ENCODE measurements at places on chromosomes 2 and 18. TPM values are rescaled to one million over a fixed set of nuclear protein-coding genes. Genes with fewer than 3 reads are reported as not detected.

SAG gene
- total RNA-seq, result not detected

NEU2 gene
- total RNA-seq, result not detected

EMX1 gene
- total RNA-seq, result not detected

CAVIN2 gene
- 8.7 TPM for total RNA-seq

ESPNL gene
- total RNA-seq, result 0.40 TPM

MYO7B gene
- total RNA-seq, result 0.04 TPM

GPBAR1 gene
- total RNA-seq, result not detected

BCL2 gene
- total RNA-seq, result 2.3 TPM

HYCC2 gene
- total RNA-seq, result 16.7 TPM

ARHGEF33 gene
- not detected for total RNA-seq

COQ10B gene
- 12.8 TPM for total RNA-seq

AOX1 gene
- 5.2 TPM for total RNA-seq

ZSWIM2 gene
- not detected for total RNA-seq

AQP12B gene
- total RNA-seq, result not detected

TEX51 gene
- not detected for total RNA-seq

CCDC141 gene
- total RNA-seq, result 0.28 TPM

KRTCAP3 gene
- total RNA-seq, result 26.0 TPM

RAB17 gene
- 7.8 TPM for total RNA-seq

MYCN gene
- total RNA-seq, result 0.20 TPM

DLX1 gene
- total RNA-seq, result not detected

LNPK gene
- 36.6 TPM for total RNA-seq

RIT2 gene
- not detected for total RNA-seq

TP53I3 gene
- total RNA-seq, result 102 TPM

NCOA1 gene
- total RNA-seq, result 27.9 TPM

GREB1 gene
- 0.60 TPM for total RNA-seq

LINC00305 gene
- not detected for total RNA-seq

SPIRE1 gene
- total RNA-seq, result 15.6 TPM

TMEFF2 gene
- total RNA-seq, result not detected

C2orf66 gene
- total RNA-seq, result not detected

LCT gene
- not detected for total RNA-seq

ERFE gene
- 0.44 TPM for total RNA-seq

NHEJ1 gene
- total RNA-seq, result 8.9 TPM

CAD gene
- total RNA-seq, result 26.7 TPM

CRYGC gene
- not detected for total RNA-seq

PTPN2 gene
- total RNA-seq, result 24.9 TPM

SPOPL gene
- total RNA-seq, result 8.8 TPM

FIGN gene
- total RNA-seq, result 1.0 TPM

ZC3H6 gene
- 4.9 TPM for total RNA-seq

DSG4 gene
- total RNA-seq, result not detected

ACMSD gene
- not detected for total RNA-seq

TMEM163 gene
- 0.20 TPM for total RNA-seq

ZAP70 gene
- 0.76 TPM for total RNA-seq

ALPP gene
- total RNA-seq, result not detected
